SK-N-SH (cell line): ENCODE measurements at places on chromosomes 1 and 21. TPM values are rescaled to one million over a fixed set of nuclear protein-coding genes. Genes with fewer than 3 reads are reported as not detected.

Gene TSPEAR
- 0.03 and 0.08 TPM in 2 replicates for polyA plus RNA-seq

Gene FAM110D
- polyA plus RNA-seq: 0.50 and 0.64 TPM in 2 replicates

Gene FAM229A
- 8.0 and 10.0 TPM in 2 replicates for polyA plus RNA-seq

Gene LCE2B
- polyA plus RNA-seq: not detected in 2 replicates

Gene MSH4
- not detected in 2 replicates for polyA plus RNA-seq

DNA sequence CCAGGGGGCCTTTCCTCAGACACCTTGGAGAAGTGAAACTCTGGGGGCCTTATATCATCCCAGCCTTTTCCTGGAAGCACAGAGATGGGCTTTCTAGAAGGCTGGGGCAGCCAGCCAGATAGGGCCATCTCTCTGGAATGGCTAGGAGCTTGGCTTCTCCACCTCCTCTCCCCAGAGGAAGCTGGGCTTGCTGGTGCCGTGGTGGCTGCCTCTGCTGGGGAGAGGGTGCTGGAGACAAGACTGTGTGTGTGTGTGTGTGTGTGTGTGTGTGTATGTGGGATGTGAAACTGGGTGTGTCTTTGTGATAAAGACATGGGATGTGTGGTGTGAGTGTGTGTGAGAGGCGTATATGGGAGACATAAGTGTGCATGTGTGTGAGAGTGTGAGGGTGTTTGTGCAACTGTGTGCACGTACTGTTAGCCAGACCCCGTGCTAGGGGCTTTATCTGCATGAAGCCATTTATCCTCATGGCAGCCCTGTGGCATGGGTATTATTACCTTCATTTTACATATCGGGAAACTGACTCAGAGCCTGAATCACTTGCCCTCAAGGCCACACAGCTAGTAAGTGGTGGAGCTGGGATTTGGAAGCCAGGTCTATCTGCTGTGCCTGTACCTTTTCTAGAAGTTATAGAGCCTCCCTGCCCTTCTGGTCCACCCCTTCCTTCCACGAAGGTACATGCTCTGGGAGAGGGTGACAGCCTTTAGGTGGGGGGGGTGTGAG, 44.2 kb downstream of the PTPRU start:
- H3K27ac ChIP-seq: no peak overlapping the region
- H3K4me1 ChIP-seq: no peaks in the 10 kb centered on the region; the same call in 1 of the 2 replicates
- H3K36me3 ChIP-seq: no peaks in the 10 kb centered on the region
- no peak for DNase-seq
- no peaks in the 10 kb centered on the region for H3K27me3 ChIP-seq

DNA sequence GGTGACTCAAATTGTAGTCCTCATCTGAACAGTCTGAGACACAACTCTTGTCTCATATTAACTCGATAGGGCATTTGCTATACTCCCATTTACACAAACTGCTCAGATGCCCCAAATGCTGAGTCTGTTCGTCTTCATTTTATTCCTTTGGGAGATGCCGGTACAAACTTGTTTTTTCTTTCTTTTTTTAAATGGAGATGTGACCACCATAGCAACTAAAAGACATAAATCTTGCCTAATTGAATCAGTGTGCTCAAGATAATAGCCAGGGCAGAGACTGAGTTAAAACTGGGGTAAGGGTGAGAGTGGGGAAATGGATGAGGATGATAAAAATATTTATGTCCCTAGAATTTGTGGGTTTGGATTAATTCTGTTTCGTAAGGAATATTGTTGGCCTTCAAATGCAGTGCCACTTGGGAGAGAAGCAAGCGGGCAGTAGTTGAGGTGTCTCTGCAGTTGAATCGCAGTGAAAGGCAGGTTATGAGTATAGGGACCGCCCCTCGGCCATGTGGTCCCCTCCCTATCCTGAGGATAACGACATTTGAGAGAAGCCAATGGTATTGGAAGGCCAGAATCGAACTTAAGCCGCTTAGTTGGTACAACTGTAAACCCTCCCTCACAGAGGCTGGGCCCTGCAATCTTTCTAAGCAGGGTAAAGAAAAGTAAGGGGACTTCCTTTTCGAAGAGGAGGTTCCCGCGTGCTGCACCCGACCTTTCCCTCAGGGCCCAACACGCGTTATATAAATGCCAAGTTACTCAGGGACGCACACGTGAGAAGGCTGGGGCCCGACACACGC, 859 bp upstream of the LRRC8B start:
- peak overlapping the region; percentile 100 for H3K4me3 ChIP-seq
- peaks cover 7% of the 10 kb centered on the region; the same call in 1 of the 2 replicates for H3K36me3 ChIP-seq
- H3K27ac ChIP-seq: peak overlapping the region; percentile 90
- DNase-seq: peak; percentile 74

DNA sequence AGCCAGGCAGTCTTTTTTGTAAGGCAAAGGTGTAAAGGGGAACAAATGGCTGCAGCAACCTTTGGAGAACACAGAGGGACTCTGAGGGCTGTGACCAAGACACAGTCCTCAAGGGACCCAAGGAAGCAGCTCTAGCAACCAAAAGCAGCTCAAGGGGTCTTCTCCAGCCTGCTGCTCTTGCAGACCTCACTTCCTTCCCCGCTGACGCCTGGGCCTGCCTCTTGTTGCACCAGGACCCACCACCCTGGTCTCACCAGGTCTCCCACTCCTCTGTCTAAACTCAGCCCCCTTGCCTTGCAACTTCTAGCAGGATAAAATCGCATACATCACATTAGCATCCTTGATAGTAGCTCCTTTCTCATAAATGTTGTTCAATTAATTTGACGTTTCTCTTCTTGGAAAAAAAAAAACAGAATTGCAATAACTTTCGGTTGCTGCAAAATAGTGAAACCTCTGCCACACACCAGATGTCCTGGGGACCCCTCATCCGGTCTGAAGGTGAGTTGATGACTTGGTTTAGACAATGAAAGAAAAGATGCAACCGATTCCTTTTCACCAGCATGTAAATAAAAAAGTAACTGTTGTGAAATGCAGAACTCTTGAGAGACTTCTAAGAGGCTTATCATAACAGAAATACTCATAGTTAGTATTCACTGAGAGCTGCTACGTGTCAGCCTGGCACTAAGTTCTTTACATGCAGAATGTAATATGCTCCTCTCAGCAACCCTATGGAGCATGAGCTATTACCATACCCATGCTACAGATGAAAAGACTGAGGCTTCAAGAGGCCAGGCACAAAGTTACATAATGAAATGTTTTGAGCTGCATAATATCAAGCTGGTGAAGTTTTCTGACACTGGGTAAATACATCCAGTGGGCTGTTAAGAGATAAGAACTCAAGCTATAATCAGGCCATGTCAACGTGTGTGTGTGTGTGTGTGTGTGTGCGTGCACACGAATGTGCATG, 58.5 kb downstream of the UMODL1 start:
- H3K36me3 ChIP-seq: no peaks in the 10 kb centered on the region
- H3K4me1 ChIP-seq: no peaks in the 10 kb centered on the region
- no peak for DNase-seq

DNA sequence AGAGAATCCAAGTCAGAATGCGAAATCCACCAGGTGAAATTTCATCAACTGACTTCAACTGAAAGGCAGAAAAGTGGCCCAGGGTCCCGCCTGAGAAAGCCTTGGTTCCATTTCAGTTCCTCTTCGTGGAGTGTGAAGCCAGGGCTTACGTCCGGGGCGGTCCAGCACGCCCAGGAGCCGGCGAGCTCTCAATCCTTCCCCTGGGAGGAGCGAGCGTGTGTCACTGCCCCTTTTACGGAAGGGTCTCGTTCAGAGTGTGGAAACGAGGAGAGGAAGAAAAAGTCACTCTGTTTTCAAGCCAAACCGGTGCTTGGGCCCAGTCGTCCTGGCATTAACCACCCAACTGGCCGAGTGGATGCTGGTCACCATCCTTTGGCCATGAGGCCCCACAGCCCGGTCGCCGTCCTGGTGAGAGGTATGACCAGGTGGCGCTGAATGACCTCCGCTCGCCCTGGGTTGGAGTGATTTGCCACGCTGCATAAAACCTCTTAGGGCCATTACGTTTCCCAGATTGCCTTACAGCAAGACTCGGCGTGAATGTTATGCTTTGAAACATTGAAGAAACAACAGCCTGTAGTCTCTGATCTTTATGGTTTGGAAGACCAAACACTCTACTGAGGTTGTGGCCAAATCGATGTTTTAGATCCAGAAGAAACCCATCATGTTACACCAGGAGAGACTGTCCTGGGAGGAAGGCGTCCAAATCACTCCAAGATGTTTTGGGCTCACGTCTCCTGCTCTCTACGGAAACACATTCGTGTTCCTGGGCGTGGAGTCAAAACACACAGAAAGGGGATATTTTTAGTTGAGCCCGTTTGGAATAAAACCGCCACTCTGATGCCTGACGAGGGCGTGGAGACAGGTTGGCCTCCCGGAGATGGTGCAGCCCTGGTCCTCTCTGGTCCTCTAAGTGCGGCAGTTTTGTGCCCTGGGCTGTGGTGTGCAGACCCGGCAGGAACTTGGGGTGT, 93.6 kb upstream of the ACTRT2 start:
- H3K27ac ChIP-seq: no peak overlapping the region
- no peaks in the 10 kb centered on the region for H3K36me3 ChIP-seq
- no peaks in the 10 kb centered on the region for H3K4me1 ChIP-seq
- no peak overlapping the region for H3K4me3 ChIP-seq
- no peaks in the 10 kb centered on the region for H3K27me3 ChIP-seq

GRCh38 chr1:63864224-63864641, 90.4 kb downstream of the ROR1 start:
- no peaks in the 10 kb centered on the region for H3K27me3 ChIP-seq
- no peak overlapping the region for H3K4me3 ChIP-seq
- no peak overlapping the region for H3K27ac ChIP-seq
- DNase-seq: no peak

- no peaks in the 10 kb centered on the region for H3K27me3 ChIP-seq
- DNase-seq: peak; percentile 12
- peaks cover 70% of the 10 kb centered on the region for H3K36me3 ChIP-seq
- no peak overlapping the region for H3K4me3 ChIP-seq
- H3K4me1 ChIP-seq: no peaks in the 10 kb centered on the region
- H3K27ac ChIP-seq: no peak overlapping the region
Observed at GRCh38 chr1:220028346-220028895, 17.9 kb downstream of the EPRS1 start.

GRCh38 chr1:171664976-171665375, 12.5 kb upstream of the MYOC start:
- H3K4me1 ChIP-seq: no peaks in the 10 kb centered on the region
- no peaks in the 10 kb centered on the region for H3K36me3 ChIP-seq
- H3K27ac ChIP-seq: no peak overlapping the region
- no peak overlapping the region for H3K4me3 ChIP-seq
- peaks cover 17% of the 10 kb centered on the region; the same call in 1 of the 2 replicates for H3K27me3 ChIP-seq
- no peak for DNase-seq

DNA sequence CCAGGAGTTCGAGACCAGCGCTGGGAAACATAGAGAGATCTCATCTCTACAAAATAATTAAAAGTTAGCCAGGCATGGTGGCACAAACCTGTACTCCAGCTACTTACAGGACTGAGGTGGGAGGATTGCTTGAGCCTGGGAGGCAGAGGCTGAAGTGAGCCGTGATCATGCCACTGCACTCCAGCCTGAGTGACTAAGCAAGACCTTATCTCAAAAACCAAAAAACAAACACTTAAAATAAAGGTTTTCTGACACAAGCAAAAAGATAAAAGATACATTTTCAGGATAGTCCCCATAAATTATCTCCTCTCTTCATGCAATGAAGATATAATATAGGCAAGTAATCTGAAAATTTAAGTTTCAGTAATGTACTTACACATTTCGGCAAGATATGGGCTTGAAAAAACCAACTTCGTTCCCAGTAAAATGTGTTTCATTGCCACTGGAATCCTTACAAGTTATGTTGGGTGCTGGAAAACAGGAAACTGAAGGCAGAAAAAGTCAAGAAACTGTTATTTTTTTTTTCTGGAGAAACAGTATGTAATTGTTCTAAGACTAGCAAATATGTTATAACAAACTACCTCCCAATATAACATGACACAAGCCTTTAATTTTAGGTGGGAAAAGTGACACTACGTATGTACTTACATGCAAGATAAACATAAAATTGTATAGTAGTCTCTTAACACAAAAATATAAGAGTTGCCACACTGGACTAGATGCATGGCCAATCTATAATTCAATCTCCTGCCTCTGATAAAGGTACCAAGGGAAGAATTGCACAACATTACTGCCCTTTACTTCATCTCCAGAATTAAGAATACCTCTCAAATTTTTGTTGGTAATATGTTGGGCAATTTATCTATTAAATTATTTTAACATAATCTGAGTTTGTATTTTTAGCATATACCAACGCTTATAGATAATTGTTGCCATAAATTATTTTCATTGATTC, 15.7 kb downstream of the TM2D1 start:
- no peaks in the 10 kb centered on the region for H3K4me1 ChIP-seq
- no peak overlapping the region for H3K27ac ChIP-seq
- H3K4me3 ChIP-seq: no peak overlapping the region
- no peaks in the 10 kb centered on the region for H3K27me3 ChIP-seq
- no peak for DNase-seq
- peaks cover 38% of the 10 kb centered on the region for H3K36me3 ChIP-seq

DNA sequence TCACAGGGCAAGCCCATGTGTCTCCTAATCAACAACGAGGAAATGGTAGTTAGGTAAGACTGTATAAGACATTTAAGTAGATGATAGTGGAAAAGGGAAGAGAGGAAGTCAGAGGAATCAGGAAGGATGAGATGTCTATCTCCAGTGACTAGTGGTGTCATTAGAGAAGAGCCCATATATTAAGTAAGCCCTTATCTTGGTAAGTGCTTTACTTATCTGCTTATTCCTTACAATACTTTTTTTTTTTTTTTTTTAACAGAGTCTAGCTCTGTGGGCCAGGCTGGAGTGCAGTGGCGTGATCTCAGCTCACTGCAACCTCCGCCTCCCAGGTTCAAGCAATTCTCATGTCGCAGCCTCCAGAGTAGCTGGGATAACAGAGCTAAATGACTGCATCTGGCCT, 29.5 kb downstream of the RNF11 start:
- peak overlapping the region; percentile 4; the same call in 1 of the 2 replicates for H3K27ac ChIP-seq
- no peak overlapping the region for H3K4me3 ChIP-seq
- H3K27me3 ChIP-seq: no peaks in the 10 kb centered on the region
- DNase-seq: no peak
- H3K36me3 ChIP-seq: peaks cover 2% of the 10 kb centered on the region; the same call in 1 of the 2 replicates
- H3K4me1 ChIP-seq: peaks cover 9% of the 10 kb centered on the region

- no peaks in the 10 kb centered on the region for H3K36me3 ChIP-seq
- H3K4me1 ChIP-seq: peaks cover 2% of the 10 kb centered on the region; the same call in 1 of the 2 replicates
- H3K27me3 ChIP-seq: no peaks in the 10 kb centered on the region; the same call in 1 of the 2 replicates
- H3K4me3 ChIP-seq: no peak overlapping the region
- DNase-seq: no peak
Observed at GRCh38 chr1:226593541-226593940, 45.0 kb downstream of the STUM start.

- H3K27ac ChIP-seq: no peak overlapping the region; the same call in 1 of the 2 replicates
- H3K36me3 ChIP-seq: peaks cover 24% of the 10 kb centered on the region
- H3K27me3 ChIP-seq: no peaks in the 10 kb centered on the region
- no peak overlapping the region for H3K4me3 ChIP-seq
Observed at GRCh38 chr1:245621589-245621988, 466.8 kb downstream of the KIF26B start.

DNA sequence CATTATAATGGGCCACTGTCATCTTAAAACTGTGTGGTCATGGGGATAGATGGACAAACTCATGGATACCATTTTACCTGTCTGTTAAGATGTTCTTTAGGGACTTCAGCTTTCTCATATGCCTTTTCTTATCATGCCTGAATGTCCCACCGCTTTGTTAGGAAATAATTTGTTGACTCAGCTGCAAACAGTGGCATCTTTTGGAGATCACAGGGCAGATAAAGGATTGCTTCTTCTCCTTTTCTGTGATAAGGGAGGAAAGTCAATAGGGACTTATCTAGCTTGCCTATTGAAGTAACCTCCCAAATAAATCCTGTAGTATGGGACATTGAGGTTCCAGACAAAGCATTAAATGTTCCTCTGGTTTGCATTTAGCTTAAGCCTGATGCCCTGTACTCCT, 79.8 kb upstream of the KIAA0040 start:
- DNase-seq: no peak
- no peaks in the 10 kb centered on the region for H3K27me3 ChIP-seq
- no peaks in the 10 kb centered on the region for H3K4me1 ChIP-seq
- H3K27ac ChIP-seq: no peak overlapping the region
